ENCODE measurements at places on chromosomes 1 and 21.
A peak's percentile ranks its signal among the peaks of the same experiment; 100 is the strongest.

DNA sequence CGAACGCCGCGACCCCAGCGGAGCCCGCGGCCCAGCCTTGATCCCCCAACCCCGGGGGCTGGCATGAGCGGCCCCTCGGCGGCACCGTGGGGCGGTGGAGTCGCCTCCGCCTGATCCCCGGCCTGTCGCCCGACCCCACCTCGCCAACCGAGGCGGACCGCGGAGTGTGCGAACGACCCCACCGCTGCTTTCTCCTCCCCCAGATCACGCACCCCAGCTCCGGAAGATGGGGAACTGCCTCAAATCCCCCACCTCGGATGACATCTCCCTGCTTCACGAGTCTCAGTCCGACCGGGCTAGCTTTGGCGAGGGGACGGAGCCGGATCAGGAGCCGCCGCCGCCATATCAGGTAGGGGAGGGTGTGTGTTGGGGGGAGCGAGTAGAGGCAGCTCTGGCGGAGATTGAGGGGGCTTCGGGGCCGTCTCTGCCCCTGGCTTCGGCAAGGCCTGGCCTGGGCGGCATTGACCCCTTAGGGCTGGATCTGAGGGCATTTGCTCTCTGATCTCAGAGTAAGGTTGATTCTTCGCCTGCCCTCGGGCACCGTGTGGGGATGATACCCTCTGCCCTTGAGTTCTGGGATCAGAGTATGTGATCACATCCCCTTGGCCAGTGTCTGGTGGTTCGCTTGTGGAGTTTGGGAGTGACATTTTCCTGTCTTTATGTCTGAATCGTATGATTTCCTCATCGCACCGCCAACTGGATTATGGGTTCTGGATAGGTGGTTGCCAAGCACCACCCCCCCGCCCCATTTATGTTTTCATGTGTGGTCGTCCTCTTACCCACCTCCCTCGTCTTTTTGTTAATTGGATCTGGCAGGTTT, 668 bp downstream of the RNF11 start:
- DNase-seq = peak; percentile 86

- no peak for DNase-seq
These were observed 2.4 kb downstream of the NOC2L start for GRCh38 chr1:956636-957035.

- DNase-seq = peak; percentile 27
These were observed 655 bp downstream of the USF1 start for GRCh38 chr1:161044908-161045735.

GRCh38 chr1:31938184-31938975, at the start of gene PTP4A2:
Gene PTP4A2 (minus strand): TSS chr1:31938368. CDS start chr1:31919065, 19,303 bp downstream.
- DNase-seq = peak; percentile 68

- peak; percentile 36 for DNase-seq
These were observed 1.2 kb downstream of the HDGF start for GRCh38 chr1:156750191-156750672.

DNA sequence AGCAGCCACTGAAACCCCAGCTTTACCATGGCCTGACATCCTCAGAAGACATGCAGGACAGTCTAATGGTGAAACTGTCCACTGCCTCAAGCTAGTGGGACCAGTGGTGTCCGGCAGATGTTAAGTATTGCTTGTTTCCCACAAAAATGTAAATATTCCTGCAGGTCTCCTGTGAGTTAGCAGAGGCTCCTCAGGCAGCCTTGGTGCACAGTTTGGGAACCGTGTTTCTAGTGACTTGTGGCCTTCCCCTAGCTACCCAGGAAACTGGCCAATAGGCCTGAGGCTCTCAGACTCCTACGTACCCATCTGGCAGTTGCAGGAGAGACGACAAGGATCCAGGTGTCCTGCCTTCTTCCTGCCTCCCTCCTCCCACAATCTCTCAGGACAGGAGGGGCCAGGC, 142.4 kb downstream of the CAMTA1 start:
- DNase-seq = no peak

All from NCI-H2029 treated with DMSO at 0.1 percent for 48 hours (cell line).